ENCODE measurements at places on chromosomes 1 and 21.

DNA sequence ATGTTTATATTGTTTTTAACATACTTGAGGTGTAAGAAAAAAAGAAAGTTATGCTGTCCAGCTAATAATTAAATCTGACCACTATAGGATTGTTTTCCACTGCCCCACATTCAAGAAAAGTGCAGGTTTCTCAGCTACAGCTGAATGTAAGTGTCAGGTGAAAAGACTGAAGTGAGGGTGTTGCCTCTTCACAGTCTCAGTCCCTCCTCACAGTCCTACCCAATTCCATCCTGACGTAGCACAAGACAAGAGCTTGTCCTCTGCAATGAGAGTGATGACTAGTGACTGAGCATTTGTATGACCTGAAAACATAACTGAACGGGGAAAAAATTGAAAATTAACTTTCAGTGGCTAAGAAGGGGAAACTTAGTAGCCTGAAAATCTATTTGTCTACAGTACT lies 1039.5 kb downstream of the ADGRL2 start:
- no peak for DNase-seq

- peak; percentile 37 for DNase-seq
These were observed 44.5 kb downstream of the SLC22A15 start for GRCh38 chr1:116020668-116021272.

- DNase-seq = no peak
These were observed 71.8 kb downstream of the SPAG17 start for GRCh38 chr1:118113261-118113660.

DNA sequence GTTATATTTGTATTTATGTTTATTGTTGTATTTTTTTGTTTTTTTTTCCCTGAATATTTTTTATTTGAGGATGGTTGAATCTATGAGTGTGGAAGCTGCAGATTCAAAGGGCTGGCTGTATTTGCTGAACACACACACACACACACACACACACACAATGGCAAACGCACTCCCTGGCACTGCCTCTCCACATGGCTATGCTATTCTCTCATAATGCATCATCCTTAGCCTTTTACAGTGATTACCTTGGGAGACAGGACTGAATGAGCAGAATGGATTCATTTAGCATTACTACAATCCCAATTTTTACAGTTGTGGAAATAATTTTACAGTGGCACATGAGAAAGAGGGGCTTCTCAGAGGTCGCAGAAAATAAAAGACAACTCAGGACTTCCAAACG lies 390.1 kb downstream of the PCP4 start:
- no peak for DNase-seq

GRCh38 chr1:12600880-12601633 lies 17.0 kb downstream of the DHRS3 start:
- no peak for DNase-seq

GRCh38 chr1:27970401-27970800 lies 10.6 kb downstream of the XKR8 start:
- no peak for DNase-seq

GRCh38 chr1:66779475-66780078 lies 21.5 kb downstream of the INSL5 start:
- no peak for DNase-seq

- DNase-seq = no peak
These were observed 115.7 kb downstream of the CENPF start for GRCh38 chr1:214718724-214719123.

DNA sequence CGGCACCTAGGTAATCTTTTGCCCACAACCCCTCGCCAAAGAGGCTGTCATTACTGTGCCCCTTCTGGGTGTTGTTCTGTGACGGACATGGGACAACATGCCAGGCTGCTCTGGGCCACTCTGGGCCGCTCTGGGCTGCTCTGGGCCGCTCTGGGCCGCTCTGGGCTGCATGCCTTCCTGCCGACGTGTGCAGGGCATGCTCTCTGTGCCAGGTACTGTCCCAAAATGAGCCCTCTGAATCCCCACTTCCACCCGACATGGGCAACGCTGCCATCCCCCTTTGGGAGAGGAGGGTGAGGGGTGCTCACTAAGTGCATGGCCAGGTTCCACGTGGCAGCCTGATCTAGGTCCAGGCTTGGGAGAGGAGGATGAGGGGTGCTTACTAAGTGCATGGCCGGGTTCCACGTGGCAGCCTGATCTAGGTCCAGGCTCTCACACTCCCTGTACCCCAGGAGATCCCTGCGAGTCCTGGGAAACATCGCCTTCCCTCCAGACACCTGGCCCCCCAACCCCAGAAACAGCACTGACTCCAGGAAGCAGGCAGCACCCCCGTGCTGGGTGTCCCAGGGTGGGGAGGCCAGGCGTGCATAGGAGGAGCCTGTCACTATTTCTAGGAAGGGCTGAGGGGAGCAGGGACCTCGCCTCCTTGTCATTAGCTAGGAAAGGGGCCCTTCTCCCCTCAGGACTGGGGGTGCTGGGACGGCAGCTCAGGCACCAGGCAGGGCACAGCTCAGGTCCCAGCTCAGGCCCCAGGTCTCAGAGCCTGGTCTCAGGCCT lies 16.5 kb downstream of the TTC34 start:
- no peak for DNase-seq

GRCh38 chr21:31975491-31975890 lies 102.7 kb downstream of the HUNK start:
- no peak for DNase-seq

- no peak for DNase-seq
These were observed 71.4 kb downstream of the DIRAS3 start for GRCh38 chr1:67978890-67979516.

DNA sequence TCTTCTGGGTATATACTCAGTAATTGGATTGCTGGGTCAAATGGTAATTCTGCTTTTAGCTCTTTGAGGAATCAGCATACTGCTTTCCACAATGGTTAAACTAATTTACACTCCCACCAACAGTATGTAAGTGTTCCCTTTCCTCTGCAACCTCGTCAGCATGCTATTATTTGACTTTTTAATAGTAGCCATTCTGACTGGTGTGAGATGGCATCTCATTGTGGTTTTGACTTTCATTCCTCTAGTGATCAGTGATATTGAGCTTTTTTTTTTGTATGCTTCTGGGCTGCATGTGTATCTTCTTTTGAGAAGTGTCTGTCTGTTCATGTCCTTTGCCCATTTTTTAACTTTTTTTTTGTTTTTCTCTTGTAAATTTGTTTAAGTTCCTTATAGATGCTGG lies 279.4 kb downstream of the PTGER3 start:
- DNase-seq = no peak

DNA sequence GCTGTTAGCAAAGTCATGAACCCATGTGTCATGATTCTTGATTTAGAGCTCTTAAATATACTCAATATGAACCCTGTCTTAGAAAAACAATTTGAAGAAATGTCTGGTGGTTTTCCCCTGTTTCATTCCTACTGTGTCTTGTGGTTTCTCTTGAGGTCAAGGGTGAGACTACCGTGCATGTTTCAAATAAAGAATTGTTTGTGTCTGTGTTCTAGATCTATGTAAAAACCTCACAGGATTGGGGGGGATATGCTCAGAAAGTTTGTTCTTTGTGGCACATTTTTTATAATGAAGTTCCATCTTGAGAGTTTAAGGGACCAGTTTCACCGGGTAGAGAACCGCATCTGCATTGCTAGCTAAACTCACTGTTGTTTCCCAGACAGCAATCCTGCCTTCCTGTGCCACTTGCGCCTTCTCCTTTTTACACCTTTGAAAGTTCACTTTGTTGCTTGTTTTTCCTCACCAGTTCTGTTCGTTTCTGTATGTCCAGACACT lies 30.9 kb upstream of the CACYBP start:
- DNase-seq = no peak

DNA sequence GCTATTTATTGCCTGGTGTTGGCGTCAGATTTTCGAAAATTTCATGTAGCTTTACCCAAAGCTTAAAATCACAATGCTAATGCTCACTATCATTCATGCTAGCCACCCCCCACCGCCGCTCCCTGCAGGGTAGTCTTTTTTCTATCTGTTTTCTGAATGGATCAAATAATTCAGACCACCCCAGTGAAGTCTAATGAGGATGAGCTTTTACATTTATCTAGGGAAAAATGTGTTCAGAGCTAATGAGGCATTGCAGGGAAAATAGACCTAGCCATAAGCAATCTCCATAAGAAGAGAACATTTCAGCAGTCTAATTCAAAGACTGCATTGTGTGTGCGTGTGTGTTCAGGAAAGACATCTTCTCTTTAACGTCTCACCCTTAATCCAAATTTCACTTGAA lies 533.0 kb upstream of the PRMT6 start:
- DNase-seq = no peak

DNA sequence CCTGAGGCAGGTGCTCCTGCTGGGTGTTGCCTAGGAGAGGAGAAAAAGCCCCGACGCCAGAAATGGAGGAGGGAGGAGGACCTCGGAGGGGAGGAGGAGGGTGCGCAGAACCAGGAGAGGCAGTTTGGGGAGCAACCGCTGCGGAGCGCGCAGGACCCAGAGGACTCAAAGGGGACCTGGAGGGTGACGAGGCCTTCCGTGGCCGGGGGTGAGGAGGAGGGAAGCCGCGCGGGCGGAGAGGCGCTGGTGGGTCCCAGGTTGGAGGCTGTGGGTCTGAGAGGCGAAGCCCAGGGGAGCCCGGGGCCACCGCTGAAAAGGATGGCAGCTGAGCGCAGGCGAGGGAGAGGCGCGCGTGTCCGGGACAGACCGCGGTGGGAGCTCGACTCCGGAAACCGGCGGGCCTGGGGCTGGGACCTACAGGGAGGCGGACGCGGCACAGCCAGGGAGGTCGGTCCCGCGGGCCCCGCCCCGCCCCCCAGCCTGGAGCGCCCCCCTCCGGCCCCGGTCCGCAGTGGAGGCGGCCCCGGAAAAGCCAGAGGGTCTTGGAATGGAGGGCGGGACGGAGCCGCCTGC lies 15.1 kb downstream of the RNF223 start:
- DNase-seq = peak; percentile 25

DNA sequence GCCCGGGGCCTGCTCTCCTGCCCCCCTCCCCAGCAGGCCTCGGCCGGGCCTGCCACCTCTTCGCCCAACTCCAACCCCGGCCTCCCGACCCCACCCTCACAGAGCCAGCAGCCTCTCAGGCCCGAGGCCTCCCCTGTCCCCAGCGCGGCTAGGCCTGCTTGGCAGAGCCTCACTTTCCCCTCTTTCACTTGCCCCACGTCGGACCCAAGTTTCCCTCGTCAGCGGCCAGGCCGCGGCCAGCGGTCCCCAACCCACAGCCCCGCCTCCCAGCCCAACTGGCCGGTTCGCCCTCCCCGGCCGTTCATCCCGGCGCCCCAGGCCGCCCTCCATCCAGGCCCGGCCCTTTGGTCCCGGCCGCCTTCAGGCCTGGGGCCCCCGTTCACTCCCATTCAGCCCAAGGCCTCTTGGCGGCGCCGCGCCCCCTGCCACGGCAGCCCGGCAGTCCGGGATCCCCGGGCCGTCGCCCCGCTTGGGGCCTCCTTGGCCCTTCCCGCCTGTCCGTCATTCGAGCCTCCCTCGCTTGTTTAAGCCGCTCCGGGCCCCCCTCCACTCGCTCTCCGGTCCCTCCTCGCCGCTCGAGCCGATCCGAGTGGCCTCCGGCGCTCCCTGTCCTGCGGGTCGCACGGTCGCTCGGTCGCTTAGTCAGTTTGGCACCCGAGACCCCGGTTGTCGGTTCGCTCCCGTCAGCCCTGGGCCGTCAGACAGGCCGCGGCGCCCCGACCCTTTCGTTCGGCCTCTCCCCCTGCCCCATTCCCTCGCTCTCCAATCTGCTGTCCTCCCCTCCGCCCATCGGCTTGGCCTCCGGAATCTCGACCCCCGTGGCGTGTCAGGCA lies 1.4 kb downstream of the LRRC41 start:
- peak; percentile 21 for DNase-seq

GRCh38 chr1:85911742-85912141 lies 203.5 kb upstream of the ZNHIT6 start:
- DNase-seq = no peak

DNA sequence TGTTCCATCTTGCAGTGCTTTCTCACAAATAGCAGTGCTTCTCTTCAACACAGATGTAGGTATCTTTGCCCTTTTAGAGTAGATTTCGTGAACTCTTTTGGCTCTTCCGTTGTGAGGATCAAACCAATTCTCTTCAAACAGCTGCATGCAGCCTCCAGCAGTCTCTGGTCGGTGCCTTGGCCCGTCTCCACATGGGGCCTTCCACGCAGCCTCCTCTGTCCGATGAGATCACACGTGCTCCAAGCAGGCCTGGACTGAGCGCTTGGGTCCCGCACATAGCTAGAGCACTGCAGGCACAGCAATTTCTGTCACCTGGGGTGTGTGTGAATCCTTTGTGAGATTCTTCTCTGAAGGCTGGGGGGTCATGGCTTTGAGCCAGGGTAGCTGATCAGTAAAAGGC lies 82.8 kb upstream of the KCNE2 start:
- no peak for DNase-seq

GRCh38 chr1:183778045-183778444 lies 26.9 kb upstream of the RGL1 start:
- DNase-seq = no peak

GRCh38 chr1:6927626-6928025 lies 142.4 kb downstream of the CAMTA1 start:
- DNase-seq = no peak

Measured in activated CD4-positive, alpha-beta T cell treated with anti-CD3 and anti-CD28 coated beads for 24 hours (primary cell).